ENCODE measurements at places on chromosomes 16 and 17.

- DNase-seq: no peak
Measured at GRCh38 chr16:4015275-4016004, 100.8 kb downstream of the ADCY9 start.

- DNase-seq: no peak
Measured at GRCh38 chr17:58302171-58302918, 21.6 kb upstream of the MPO start.

GRCh38 chr16:87407511-87408112, 15.5 kb downstream of the MAP1LC3B start:
- DNase-seq: no peak

- DNase-seq: no peak
Measured at GRCh38 chr17:58210922-58211321, 8.1 kb downstream of the MKS1 start.

DNA sequence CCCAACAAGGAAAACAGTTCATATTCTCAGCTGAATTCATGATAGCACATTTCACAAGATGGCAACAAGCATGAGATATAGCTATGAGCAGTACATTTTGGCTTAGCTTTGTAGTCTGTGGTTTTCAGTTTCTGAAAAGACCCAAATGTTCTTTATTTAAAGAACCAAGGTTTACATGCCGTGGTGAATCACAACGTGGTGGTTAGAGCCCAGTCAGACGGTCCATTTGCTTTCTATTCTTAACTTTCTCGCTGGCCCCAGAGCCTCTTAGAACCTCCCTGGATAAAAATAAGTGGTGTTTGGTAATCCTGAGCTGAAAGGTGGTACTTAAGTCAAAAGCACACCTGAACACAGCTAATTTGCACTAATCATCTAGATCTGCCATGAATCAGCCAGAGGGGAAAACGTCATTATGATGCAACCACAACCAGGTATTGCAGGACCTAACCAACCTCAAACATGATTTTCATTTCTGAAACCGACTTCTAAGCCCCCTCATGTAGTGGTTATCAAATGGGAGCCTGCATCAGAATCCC, 18.6 kb upstream of the HAPSTR1 start:
- no peak for DNase-seq

GRCh38 chr16:66588981-66589713, 9.9 kb downstream of the CMTM2 start:
- no peak for DNase-seq

DNA sequence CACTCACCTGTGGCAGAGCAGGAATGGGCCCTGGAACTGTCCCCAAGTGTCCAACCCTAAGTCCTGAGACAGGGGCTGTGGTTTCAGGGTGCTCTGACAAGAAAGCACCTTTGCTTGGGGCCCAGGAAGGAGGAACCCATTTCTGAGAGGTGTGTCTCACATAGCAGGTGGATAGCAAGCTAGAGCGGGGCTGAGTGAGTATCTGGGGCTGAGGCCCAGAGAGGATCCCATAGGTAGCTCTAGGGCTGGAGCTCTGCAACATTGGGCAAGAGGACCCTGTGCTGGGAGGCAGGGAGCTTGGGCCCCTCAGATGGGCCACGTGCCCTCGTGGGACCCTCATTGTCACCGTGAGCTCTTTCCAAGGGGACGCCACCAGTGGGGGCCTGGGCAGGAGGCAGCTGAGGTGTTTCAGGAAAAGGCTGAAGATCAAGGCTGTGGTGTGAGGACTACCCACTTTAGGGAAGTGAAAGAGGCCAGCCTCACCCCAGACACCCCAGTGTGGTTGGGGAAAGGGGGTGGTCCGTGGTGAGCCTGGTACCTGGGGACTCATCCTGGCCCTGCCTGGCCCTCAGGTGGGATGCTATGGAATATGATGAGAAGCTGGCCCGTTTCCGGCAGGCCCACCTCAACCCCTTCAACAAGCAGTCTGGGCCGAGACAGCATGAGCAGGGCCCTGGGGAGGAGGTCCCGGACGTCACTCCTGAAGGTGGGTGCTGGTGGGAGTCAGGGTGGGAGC, 5.3 kb downstream of the DEF8 start:
- no peak for DNase-seq

- no peak for DNase-seq
Measured at GRCh38 chr16:82643136-82643535, 16.4 kb downstream of the CDH13 start.

DNA sequence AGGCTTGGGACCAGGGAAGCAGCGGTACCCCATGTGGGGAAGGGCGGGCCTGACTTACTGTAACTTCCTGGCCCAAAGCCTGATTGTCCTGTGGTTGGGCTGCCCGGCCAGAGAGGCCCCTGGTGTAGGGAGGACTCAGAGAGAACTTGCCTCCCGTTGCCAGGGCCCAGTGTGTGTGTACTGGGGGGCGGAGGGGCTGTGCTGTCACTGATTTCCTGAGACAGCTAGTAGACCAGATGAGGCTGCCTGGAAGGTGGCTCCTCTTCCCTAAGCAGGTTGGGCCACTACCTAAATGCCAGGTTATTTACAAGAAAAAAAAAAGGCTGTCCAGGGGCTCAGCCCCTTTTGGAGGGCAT, 16.7 kb downstream of the SOCS3 start:
- no peak for DNase-seq

DNA sequence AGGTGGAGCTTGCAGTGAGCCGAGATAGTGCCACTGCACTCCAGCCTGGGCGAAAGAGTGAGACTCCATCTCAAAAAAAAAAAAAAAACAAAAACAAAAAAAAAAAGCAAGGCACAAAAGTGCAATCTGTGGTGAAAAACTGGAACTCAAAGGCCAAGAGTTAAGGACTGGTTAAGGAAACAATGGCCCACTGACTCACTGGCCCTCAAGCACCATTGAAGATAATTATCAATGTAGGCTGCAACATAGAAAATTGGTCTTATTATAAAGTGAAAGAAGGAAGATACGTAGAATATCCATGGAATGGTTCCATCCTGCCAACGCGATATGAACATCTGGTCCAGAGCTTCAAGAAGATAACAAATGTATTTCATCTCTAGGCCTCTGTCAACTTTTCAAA, 444.2 kb downstream of the SOX9 start:
- no peak for DNase-seq

- DNase-seq: no peak
Measured at GRCh38 chr17:33892717-33893591, 362.1 kb upstream of the CCL2 start.

- no peak for DNase-seq
Measured at GRCh38 chr17:79675413-79675725, 55.4 kb upstream of the ENPP7 start.

GRCh38 chr16:79261944-79262552, 338.5 kb downstream of the MAF start:
- no peak for DNase-seq

DNA sequence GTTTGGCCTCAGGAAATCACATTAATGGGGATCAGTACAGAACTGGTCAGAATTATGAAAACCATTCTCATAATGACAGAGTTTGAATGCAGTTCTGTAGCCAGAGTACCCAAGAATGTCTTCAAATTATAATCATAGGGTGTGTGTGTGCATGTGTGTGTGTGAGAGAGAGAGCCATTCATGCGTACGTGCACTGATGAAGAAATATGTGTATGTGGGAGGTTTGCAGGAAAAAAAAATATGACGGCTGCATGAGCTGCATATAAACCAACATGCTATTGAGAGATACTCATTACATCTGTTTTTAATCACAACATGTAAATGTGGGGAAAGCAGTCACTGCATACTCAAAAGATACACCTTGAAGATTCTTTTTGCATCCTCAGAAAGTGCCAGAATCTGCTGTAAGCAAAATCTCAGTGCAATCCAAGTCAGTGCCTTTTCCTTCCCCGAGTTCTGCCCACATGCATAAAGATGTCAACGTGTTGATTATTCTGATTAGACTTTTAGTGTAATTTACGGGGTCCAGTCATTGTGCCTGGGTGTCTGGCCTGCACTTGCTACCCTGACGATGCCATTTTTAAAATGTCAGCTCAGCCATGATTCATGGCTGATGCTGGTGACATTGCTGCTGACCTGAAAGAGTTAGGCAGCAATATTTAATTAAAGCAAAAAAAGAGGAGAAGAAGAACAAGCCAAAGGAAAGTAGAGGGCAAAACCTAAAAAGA, 378.7 kb upstream of the ZFHX3 start:
- no peak for DNase-seq

DNA sequence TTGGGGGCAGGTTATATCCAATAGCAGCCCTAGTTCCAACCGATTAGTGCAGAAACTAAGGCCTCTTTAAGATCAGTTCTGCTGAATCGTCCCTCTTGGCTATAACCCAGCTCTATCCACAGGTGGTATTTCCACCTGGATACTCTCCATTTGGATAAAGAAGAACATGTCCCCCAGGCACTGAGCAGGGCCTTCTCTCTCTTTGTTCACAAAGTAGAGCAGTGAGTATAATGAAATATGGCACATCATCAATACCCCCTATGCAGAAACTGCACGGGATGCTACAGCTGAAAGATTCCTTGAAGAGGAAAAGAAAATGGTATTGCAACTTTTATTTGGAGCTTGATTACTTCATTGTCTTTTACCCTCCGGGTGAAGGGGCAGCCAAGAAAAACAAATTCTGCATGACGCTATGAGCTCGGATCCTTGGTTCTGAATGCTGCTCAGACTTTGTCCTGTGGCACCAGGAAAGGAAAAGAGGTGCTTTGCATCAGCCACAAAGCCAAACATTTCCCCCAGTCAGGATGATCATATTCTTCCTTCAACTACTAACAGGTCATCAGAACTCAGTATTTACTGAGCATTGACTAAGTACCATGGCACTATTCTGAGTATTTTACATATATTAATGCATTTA, 399.7 kb downstream of the NPIPA8 start:
- DNase-seq: no peak

DNA sequence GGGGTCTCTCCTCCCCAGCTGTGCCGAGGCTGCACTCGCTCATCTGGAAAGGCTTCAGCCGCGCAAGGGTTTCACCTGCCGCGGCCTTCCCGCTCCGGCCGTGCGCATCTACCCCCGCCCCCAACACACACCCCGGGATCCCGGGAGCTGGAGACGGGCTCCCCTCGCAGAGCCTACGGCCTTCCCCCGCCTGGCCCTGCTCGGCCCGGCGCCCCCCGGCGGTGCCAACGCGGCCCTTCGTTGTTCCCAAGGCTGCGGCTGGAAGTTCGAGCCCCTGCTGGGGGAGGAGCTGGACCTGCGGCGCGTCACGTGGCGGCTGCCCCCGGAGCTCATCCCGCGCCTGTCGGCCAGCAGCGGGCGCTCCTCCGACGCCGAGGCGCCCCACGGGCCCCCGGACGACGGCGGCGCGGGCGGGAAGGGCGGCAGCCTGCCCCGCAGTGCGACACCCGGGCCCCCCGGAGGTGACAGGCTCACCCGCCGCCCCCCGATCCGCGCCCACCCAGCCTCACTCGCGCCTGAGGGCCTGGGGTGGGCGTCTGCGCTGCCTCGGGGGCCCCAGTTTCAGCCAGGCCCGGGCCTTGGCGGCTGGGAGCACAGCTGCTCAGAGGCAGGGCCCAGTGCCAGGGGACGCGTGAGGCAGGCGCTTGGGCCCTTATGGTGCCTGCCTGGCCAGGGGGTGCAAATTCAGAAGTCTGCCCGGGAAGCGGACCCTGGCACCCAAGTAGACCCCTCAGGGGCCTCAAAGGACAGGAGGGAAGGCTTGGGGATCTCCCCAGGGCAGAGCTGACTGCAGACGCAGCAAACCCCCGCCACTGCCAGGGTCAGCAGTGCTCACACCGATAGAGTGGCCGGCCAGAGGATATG, 11.2 kb downstream of the GALK1 start:
- peak; percentile 89 for DNase-seq

DNA sequence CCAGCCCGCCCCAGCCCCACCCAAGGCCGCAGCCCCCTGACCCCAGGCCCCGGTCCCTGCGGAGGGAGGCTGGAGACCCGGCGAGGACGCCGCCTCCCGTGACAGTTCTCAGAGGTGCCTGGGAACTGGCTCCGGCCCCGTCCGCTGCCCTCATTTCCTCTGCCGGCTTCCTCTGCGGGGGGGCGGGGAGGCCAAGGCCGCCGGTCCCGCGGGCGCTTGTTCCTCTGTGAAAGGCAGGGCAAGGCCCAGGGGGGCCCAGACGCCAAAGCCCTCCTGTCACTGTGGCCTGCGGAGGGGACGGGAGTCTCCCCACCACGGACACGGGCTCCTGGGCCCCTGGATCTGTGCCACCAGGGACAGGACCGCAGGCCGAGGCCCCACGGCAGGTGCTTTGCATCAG, 5.0 kb upstream of the PVALEF start:
- no peak for DNase-seq

- DNase-seq: no peak
Measured at GRCh38 chr16:20735490-20735889, 6.1 kb downstream of the THUMPD1 start.

- DNase-seq: no peak
Measured at GRCh38 chr17:29443041-29443739, 53.0 kb downstream of the TAOK1 start.

DNA sequence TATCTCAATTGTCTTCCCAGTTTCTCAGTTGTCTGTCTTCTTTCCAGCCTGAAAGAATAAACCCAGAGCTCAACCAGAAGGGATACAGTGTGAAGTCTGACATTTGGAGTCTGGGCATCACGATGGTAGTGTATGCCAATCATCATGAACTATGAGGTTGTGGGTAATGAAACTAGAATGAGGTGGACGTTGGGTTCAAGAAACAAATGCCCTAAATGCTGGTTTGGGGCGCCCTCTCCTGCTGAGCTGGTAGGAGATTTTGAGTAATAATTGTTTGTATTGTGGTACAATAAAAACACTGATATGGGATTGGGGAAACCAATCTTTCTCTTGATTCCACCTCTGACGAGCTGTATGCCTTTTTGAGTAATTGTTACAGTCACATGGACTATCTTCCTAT, 110.4 kb downstream of the MAP2K6 start:
- no peak for DNase-seq

GRCh38 chr17:1957037-1957436, 68.1 kb downstream of the RTN4RL1 start:
- no peak for DNase-seq

- no peak for DNase-seq
Measured at GRCh38 chr17:29103341-29103740, 60.4 kb downstream of the PIPOX start.

Data from HAP-1 (cell line).